Activated CD8-positive, alpha-beta T cell treated with anti-CD3 and anti-CD28 coated beads for 36 hours (primary cell): ENCODE measurements at places on chromosomes 1 and 21. TPM values are rescaled to one million over a fixed set of nuclear protein-coding genes. Genes with fewer than 3 reads are reported as not detected.
A peak's percentile ranks its signal among the peaks of the same experiment; 100 is the strongest.

Gene SPATA21
- not detected for total RNA-seq

DNA sequence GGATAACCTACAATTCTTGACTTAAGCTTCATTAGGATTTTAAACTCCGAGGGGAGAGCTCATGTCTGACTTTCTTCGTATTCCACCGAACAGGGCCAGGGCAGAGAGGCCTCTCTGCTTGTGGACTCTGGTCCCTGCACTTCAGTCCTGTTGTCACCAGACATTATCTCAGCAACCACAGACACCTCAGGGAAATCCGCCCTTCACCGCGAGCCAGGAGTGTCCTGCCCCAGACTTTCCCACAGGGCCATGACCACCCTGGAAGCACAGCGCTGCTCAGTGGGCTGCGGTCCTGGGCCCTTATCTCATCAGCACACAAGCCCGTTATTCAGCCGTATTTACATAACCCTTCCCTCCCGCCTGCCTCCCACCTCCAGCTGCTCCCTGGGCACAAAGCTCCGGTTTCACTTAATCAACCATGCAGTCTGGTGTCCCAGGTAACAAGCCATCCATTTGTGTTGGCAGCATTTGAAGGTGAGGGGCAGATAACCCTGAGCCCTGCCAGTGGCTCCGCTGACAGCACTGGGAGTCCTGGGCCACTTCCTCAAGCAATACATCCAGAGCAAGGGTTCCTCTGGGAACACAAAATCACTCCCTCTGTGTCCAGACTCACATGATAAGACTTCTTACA is 122.8 kb upstream of the RAB4A start:
- no peak for DNase-seq
- H3K27ac ChIP-seq = no peak overlapping the region
- H3K4me3 ChIP-seq = no peak overlapping the region
- no peaks in the 10 kb centered on the region for H3K36me3 ChIP-seq
- no peaks in the 10 kb centered on the region for H3K4me1 ChIP-seq
- H3K27me3 ChIP-seq = peaks cover 3% of the 10 kb centered on the region

GRCh38 chr1:55204997-55205396 is 10.2 kb downstream of the USP24 start:
- peak; percentile 56 for DNase-seq
- peak overlapping the region; percentile 30 for H3K4me3 ChIP-seq
- H3K36me3 ChIP-seq = peaks cover 27% of the 10 kb centered on the region
- no peaks in the 10 kb centered on the region for H3K27me3 ChIP-seq
- H3K4me1 ChIP-seq = peaks cover 69% of the 10 kb centered on the region
- peak overlapping the region; percentile 76 for H3K27ac ChIP-seq

Gene KPRP
- total RNA-seq = not detected

DNA sequence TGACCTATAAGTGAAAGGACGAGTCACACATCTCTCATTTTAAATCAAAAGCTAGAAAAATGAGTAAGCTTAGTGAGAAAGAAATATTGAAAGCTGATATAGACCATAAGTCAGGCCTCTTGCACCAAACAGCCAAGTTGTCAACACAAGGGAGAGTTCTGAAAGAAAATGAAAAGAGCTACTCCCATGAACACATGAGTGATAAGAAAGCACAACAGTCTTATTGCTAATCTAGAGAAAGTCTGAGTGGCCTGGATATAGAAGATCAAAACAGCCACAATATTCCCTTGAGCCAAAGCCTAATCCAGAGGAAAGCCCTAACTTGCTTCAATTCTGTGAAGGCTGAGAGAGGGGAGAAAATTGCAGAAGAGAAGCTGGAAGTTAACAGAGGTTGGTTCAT is 175.0 kb downstream of the SMYD3 start:
- peaks cover 57% of the 10 kb centered on the region for H3K36me3 ChIP-seq
- H3K27me3 ChIP-seq = no peaks in the 10 kb centered on the region
- H3K27ac ChIP-seq = peak overlapping the region; percentile 68
- H3K4me3 ChIP-seq = no peak overlapping the region

Gene ACOT11
- 1.2 TPM for total RNA-seq

DNA sequence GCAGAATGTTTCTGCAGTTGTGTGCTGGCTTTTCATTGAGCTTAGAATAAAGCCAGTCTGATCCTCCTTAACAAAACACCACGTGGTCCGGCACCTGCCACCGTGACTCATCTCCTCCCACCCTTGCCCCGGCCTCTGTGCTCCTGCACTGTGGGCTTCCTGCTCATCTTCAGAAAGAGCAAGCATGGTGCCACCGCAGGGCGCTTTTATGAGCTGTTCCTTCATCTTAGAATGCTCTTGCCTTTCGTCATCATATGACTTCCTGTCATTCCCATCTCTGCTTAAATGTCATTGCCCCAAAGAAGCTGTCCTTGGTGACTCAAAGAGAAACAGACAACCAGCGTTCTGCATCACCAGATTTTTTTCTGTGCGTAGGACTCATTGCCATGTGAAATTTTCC is 117.8 kb downstream of the HHAT start:
- no peaks in the 10 kb centered on the region for H3K27me3 ChIP-seq
- peak; percentile 97 for DNase-seq
- peaks cover 22% of the 10 kb centered on the region for H3K4me1 ChIP-seq

- no peak overlapping the region for H3K27ac ChIP-seq
- no peaks in the 10 kb centered on the region for H3K27me3 ChIP-seq
- DNase-seq = no peak
- H3K4me3 ChIP-seq = no peak overlapping the region
These were observed 25.1 kb downstream of the CDCP2 start for GRCh38 chr1:54127594-54128300.

DNA sequence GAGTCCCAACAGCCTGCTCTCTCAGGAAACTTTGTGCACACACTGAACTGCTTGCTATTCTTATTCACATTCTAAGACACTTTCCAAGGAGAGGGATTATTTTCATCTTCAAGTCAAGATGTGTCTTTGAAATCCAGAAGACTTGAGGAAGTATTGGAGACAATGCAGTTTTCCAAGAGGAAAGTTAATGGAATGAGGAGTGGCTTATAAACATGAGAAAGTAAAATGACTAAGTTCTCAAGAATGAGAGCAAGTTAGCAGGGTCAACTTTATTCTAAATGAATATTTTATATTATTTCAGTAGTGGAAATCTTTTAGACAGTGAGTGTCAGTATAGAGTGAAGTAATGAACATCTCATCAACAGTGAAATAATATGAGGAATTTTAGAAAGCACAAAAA is 1239.3 kb downstream of the MRPL39 start:
- no peaks in the 10 kb centered on the region for H3K27me3 ChIP-seq
- no peak overlapping the region for H3K27ac ChIP-seq
- H3K36me3 ChIP-seq = no peaks in the 10 kb centered on the region
- H3K4me1 ChIP-seq = no peaks in the 10 kb centered on the region
- no peak overlapping the region for H3K4me3 ChIP-seq
- no peak for DNase-seq

Gene URB2
- 17.7 TPM for total RNA-seq

Gene CSMD2
- not detected for total RNA-seq

DNA sequence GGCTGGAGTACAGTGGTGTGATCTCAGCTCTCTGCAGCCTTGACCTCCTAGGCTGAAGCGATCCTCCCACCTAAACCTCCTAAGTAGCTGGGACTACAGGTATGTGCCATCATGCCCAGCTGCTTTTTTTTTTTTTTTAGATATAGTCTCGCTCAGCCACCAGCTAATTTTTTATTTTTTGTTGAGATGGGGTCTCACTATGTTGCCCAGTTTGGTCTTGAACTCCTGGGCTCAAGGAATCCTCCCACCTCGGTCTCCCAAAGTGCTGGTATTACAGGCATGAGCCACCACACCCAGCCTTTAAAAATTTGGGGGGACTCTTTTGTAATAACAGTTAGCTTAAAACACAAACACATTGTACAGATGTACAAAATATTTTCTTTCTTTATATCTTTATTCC is 1.7 kb upstream of the SNX27 start:
- DNase-seq = no peak
- peaks cover 2% of the 10 kb centered on the region for H3K36me3 ChIP-seq
- H3K4me3 ChIP-seq = no peak overlapping the region

GRCh38 chr1:43957407-43958040 is 10.8 kb downstream of the IPO13 start:
- no peaks in the 10 kb centered on the region for H3K4me1 ChIP-seq
- H3K27me3 ChIP-seq = no peaks in the 10 kb centered on the region
- no peak overlapping the region for H3K4me3 ChIP-seq
- no peak overlapping the region for H3K27ac ChIP-seq

- peak overlapping the region; percentile 98 for H3K27ac ChIP-seq
- DNase-seq = no peak
- peaks cover 95% of the 10 kb centered on the region for H3K4me1 ChIP-seq
- peaks cover 100% of the 10 kb centered on the region for H3K36me3 ChIP-seq
- no peaks in the 10 kb centered on the region for H3K27me3 ChIP-seq
- no peak overlapping the region for H3K4me3 ChIP-seq
These were observed 8.9 kb downstream of the DENND2D start for GRCh38 chr1:111191496-111191895.

Gene C1orf87
- not detected for total RNA-seq

Gene UBR4
- total RNA-seq = 133 TPM

DNA sequence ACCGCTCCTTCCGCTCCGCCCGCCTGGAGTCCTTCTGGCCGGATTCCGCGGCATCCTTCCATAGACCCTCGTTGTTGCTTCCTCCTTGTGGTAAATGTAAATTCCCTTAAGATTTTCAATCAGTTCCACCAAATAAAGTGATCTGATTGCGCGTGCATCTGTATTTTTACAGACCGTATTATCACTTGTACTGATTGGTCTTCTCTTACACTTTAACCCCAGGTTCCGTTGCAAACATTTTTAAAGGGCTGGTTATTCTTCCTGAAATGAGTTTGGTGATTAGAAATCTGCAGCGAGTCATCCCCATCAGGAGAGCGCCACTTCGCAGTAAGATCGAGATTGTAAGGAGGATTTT is 483 bp downstream of the YBEY start:
- no peaks in the 10 kb centered on the region for H3K27me3 ChIP-seq
- peaks cover 30% of the 10 kb centered on the region for H3K36me3 ChIP-seq
- peaks cover 49% of the 10 kb centered on the region for H3K4me1 ChIP-seq

- H3K27me3 ChIP-seq = peaks cover 2% of the 10 kb centered on the region
- no peaks in the 10 kb centered on the region for H3K4me1 ChIP-seq
- DNase-seq = no peak
- H3K27ac ChIP-seq = no peak overlapping the region
- no peak overlapping the region for H3K4me3 ChIP-seq
These were observed 125.1 kb downstream of the GIPC2 start for GRCh38 chr1:78170859-78171258.

DNA sequence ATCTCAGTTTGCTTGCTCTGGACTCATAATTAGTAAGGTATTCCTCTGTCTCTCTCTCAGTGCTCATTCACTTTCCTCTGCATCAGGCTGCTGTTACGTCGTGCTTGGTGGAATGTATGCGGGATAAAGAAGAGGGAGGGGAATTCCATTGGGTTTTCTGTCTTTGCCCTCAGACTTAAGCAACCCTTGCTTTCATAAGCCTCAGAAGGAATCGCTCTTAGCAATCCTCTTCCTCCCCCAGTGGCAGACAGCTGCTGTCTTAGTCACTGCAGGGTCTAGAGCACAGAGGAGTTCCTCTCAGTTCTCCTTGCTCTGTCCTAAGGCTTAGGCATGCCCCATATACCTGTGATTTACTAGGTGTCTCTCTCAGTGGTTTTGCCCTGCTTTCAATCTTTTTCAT is 19.1 kb upstream of the NTMT2 start:
- no peak for DNase-seq
- H3K27ac ChIP-seq = no peak overlapping the region
- H3K4me1 ChIP-seq = no peaks in the 10 kb centered on the region
- peaks cover 2% of the 10 kb centered on the region for H3K27me3 ChIP-seq

DNA sequence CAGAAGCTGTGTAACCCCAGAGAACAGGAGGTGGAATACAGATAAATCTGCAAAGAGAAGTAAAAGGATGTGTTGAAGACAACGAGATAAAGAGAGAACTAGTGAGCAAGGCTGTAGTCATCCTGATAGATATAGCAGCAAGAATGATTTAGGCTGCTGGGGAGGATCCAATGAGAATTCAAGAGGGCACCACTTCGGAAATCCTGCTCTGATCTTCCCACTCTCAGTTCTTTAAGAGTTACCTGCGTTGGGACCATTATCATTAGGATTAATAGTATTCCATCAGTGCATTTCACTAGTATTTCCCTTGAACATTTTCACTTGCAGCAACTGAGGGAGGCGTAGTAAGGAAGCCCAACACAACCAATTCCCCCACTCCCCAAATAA is at the start of gene BRINP3:
Gene BRINP3, minus strand, starts transcription at position 103 of the 387 bp plus-strand sequence.
- H3K36me3 ChIP-seq = no peaks in the 10 kb centered on the region
- H3K4me3 ChIP-seq = no peak within 1 kb of the TSS
- no peak within 1 kb of the TSS for H3K27ac ChIP-seq
- peaks cover 25% of the 10 kb centered on the region for H3K27me3 ChIP-seq
- no peak for DNase-seq

Gene SLAMF7
- total RNA-seq = 90.0 TPM
